ENCODE measurements at places on chromosomes 12 and 14.

GRCh38 chr14:102154821-102155549 lies 15.3 kb downstream of the WDR20 start:
- DNase-seq, result no peak

DNA sequence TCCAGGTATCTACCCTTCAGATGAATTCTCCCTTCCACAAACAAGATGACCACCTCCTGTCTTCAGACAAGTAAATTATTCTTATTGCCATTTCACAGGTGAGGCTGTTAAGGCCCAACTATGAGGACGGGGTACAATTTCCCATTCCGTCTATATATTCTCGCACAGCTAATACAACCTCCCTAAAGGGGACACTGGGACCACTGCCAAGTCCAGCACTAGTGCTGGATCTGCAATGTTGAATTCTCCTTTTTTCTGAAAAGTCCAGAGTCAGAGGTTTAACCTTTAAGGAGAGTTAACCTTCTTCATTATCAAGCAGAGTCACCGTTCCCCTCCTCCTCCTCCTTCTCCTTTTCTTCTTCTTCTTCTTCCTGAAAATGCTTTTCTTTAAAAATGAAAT lies 130.4 kb upstream of the PARP11 start:
- no peak for DNase-seq

GRCh38 chr14:24075485-24076301 lies 4.3 kb downstream of the CPNE6 start:
- DNase-seq, result no peak

- DNase-seq, result no peak
These were observed 439.8 kb upstream of the OR4E1 start for GRCh38 chr14:22113401-22113800.

DNA sequence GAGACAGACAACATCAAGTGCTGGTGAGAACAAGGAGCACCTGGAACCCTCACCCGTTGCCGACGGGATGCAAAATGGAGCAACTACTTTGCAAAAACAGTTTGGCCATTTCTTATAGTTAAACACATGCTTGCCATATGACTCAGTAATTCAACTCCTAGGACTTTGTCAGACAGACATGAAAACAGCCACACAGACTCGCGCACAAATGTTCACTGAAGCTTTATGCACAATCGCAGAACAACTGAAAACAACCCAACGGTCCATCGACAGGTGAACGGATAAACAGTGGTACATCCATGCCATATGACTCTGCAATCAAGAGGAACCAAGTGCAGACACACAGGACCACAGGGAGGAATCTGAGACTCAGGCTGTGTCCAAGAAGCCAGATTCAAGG lies 30.8 kb downstream of the NCOR2 start:
- DNase-seq, result no peak

- DNase-seq, result no peak
These were observed 6.8 kb upstream of the RESF1 start for GRCh38 chr12:31952418-31952817.

- DNase-seq, result no peak
These were observed 43.6 kb upstream of the VASH1 start for GRCh38 chr14:76717508-76718290.

GRCh38 chr14:63308723-63309317 lies 9.9 kb downstream of the GPHB5 start:
- no peak for DNase-seq

GRCh38 chr14:77248666-77249065 lies 22.3 kb downstream of the NGB start:
- no peak for DNase-seq

- no peak for DNase-seq
These were observed 294 bp downstream of the SAMD15 start for GRCh38 chr14:77377502-77377844.

- DNase-seq, result no peak
These were observed 39.7 kb upstream of the SYT1 start for GRCh38 chr12:78824918-78825317.

- DNase-seq, result peak; percentile 53
These were observed 20.0 kb upstream of the CLEC2D start for GRCh38 chr12:9649532-9649940.

GRCh38 chr12:13347241-13348043 lies 150.9 kb downstream of the EMP1 start:
- no peak for DNase-seq

DNA sequence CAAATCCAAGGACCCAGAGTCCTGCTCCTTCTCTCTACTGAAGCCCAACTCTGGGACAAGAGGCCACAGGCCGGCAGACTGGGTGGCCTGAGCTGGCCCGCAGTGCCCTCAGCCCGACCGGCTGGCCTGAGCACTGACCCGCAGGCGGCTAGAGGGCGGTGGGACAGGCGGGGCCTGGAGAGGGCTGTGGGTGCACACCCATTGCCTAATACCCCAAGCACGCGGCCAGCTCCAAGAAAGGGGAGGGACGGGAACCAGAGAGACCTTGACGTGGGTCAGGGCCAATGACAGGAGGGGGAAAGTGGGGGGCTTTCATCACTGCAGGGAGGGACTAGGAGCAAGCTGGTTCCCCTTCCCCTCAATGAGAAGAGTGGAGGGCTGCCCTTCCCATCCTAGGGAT lies 2.0 kb upstream of the WNT10B start:
- no peak for DNase-seq
